ENCODE measurements at places on chromosomes 6 and 20.

DNA sequence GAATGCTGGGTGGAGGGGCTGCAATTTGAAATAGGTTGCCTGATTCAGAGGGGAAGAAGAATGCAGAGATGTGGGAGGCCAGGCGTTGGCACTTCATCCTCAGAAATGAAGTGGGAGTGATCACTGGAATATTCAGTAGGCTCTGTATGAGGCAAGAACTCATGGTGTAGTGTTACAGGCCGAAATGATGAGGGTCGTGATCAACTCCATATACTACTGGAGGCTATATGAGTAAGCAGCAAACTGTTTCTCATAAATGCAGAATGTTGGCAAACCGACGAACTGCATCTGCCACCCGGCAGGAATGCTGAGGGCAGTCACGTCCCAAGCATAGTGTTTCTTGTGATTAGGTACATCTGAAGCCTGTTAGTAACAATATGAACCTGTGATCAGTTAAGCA is 12.7 kb downstream of the KCNS1 start:
- DNase-seq: no peak

- DNase-seq: no peak
These were observed 3.4 kb upstream of the DUSP22 start for GRCh38 chr6:288866-289265.

DNA sequence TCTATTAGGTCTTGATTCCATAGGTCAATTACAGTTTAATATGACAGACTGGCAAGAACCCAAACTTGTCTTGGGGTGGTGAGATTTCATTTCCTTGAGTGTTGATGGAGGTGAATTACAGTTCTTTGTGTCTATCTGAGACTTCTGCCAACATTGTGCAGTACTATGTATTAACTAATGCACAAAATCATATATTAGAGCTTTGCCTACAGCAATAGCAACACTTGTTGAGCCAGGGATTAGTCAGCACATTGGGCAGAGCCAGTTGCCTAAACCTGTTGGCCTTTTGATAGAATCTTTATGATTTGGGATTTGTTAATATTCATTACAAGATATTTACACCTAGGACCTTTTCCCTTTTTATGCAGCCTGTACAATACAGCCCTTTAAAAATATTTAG is 135.3 kb upstream of the CENPW start:
- DNase-seq: no peak

DNA sequence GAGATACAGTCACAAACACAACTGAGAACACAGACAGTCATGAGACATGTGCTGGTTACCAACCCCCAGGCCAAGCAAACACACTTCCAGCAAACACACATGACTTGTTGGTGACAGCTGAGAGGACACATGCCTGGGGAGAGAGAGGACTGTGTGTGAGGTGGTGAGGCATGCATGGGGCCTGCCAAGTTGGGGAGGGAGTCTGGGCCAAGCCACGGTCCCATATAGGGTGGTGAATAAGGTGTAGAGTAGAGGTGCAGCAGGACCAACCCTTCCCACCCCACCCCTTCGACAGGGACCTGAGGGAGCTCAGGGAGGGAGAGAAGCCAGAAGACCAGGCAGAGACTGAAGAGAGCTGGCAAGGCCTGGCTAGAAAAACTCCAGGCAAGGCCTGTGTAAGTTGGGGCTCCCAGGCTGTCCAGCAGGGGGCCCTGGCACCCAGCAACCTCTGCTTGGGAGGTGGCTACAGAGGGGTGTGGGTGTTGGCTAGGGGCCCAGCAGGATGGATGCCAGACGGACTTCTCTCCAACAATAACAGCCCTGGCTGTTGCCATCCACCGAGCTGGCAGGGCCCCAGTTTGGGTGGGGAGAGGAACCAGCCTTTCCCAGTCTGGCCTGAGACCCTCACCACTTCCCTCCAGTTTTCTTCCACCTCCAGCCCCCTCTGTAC is 2.0 kb upstream of the SLC29A1 start:
- no peak for DNase-seq

DNA sequence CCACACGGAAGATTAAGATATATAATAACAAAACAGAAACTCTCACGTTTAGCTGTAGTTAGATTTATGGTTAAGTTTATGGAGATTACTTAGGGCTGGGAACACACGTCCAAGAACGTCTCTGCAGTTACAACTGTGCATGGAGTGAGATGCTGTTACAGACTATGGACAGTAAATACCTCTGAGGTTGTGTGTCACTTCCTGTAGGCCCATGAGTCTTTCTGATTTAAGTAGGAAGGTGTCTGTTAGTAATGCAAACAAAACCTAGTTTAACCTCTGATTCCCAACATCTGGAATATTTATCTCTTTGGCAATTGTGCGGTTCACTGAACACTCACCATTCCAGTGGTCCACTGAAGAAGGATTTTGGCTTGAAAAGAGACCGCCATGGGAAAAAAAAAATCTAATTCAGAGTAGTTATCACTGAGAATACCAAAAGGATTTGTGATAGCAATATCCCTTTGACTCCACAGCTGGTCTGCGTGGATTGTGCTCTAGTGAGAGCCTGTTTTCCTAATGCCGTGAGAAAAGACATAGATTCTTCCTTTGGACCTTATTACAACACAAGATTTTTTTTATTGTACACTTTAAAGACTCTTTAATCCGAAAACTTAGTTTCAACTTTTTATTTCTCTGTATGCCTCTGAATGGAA is 478.2 kb upstream of the CITED2 start:
- DNase-seq: no peak

DNA sequence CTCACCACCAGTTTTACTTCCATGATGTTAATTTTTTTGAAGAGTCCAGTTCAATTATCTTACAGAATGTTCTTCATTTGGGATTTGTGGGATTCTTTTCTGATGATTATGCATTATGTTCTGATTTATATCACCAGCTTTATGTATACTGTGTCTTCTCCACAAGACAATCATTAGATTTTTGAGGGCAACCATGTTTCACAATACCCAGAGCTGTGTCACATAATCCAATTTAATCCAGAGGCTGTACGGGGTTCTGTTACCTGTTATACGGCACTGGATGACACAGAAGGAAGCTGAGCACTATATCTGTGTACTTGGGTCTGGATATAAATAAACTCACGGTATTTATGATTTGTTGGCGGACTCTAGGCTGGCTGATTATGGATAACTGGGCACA is 41.6 kb upstream of the RPN2 start:
- DNase-seq: no peak
